ENCODE measurements at places on chromosomes 7 and 10.

- no peak for DNase-seq
Measured at GRCh38 chr10:7314170-7314569, 96.7 kb downstream of the SFMBT2 start.

DNA sequence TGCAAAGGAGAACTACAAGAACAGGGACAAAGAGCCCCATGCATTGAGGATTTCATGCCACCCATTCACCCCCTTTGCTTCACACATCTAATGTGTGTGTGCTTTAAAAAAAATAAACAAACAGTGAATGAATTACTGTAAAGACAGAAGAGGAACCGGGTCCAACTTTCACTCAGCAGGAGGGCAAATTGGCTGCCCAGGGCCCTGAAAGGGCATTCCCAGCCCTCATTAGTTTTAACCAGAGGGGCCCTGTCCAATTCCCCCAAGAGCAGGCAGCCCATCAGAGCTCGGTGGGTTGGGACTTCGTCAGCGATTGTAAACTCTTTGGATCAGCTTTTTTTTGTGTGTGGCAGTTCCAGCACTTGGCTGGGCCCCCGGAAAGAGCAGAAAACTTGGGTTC is 73.6 kb upstream of the PDZD8 start:
- DNase-seq, result no peak

DNA sequence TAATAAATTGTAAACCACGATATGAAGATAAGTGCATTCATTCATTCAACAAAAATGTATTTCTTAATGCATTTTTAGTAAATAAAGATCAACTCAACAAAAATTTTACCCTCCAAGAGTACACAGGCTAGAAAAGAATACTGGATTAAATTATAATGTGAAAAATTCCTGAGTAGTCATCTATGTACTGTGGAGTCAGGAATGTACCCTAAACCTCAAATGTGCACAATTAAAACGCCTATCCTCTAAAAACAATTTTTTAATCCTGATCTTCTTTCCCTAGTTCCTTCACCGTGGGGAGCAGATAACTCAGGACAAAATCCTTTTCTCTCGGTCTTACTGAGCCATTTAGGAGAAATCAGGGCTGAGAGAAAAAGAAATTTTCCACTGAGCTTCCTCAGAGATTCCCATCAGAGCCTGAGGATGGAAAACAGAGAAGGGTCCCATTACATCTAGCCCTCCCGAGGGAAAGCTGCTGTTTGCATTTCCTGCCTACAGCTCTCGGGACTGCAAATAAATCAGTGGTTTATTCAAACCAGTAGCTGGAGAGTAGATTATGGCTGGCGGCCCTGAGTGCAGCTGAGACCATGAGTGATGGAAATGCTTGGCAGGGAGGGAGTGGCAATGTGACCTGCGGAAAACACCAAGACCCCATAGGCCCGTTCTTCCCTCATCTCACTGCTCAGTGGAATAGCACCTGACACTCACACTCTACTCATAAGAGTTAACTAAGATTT is 7.4 kb downstream of the TAS2R40 start:
- no peak for DNase-seq

GRCh38 chr10:44478876-44479705 is 94.2 kb upstream of the CXCL12 start:
- no peak for DNase-seq

DNA sequence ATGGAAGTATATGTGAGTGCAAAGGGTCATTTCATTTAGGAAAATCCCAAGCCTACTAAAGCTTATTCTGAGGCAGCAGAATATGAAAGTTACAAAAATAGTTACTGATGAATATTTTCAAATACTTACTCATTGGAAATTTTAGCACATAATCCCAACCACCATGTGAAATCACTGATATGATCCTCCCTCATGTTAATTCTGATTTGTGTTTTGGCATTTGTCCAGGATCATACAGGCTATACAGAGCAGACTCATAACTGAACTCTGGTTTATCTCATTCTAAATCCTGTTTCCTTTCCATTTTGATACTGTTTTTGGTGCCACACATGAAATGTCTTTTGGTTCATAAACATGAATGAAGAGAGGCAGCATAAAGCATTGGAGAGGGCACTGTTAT is 3.4 kb upstream of the FAM24B start:
- DNase-seq, result no peak

DNA sequence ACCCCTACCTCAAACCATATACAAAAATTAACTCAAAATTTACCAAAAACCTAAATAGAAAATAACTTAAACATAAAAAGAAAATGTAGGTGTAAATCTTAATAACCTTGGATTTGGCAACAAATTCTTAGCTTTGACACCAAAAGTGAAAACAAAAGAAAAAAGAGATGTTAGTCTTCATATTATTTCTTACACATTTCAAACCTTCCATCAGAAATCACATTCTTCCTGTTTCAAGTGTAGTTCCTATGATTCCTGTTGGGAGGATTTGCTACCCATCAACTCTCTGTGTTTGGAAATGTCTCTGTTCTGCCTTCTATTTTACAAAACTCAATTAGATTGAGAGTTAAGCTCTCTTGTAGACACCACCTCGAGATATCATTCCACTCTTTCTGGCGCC is 62.0 kb downstream of the GNA12 start:
- DNase-seq, result no peak

GRCh38 chr10:25531457-25532061 is 356.8 kb downstream of the GPR158 start:
- DNase-seq, result no peak

DNA sequence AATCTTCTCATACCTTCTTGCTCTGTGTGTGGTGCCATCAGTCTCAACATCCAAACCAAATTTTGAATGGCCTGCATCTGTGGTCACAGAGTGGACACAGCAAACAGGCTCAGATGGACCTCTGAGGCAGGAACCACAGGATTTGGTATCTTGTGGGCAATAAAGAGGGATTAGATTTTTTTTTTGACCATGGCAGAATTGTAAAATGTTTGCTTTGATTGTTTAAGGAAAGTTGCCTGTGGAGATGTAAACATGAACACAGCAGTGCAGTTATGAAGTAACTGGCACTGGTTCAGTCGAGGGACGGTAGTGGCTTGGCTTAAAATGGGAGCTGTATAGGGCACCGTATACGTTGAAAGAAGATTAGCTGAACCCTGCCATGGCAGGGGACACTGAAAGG is 464.7 kb downstream of the SH2D4B start:
- no peak for DNase-seq

DNA sequence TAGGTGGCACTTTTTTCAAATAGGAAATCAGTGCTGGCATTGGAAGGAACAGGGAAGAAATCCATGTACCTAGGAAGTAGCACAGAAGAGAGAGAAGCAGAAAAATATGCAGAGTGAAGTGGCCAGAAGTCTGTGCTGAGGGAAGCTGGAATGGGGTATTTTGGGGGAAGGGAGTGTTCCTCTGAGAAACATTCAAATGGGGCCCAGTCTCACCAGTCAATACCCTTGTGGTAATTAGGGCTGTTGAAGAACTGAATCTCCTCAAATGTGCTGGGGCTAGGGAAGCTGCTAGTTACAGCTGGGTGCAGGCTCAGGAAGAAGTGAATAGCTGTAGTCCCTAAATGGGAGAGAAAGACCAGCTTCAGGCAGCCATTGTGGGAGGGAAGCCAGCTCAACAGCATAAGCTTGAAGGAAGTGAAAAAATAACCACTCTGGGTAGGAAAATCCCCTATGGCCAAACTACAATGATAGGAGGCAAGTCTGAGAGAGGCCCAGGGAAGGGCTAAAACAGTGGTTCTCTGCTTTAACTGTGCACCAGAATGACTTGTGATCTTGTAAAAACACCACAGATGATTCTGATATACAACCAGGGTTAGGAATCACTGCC is 7.6 kb downstream of the NDST2 start:
- no peak for DNase-seq

DNA sequence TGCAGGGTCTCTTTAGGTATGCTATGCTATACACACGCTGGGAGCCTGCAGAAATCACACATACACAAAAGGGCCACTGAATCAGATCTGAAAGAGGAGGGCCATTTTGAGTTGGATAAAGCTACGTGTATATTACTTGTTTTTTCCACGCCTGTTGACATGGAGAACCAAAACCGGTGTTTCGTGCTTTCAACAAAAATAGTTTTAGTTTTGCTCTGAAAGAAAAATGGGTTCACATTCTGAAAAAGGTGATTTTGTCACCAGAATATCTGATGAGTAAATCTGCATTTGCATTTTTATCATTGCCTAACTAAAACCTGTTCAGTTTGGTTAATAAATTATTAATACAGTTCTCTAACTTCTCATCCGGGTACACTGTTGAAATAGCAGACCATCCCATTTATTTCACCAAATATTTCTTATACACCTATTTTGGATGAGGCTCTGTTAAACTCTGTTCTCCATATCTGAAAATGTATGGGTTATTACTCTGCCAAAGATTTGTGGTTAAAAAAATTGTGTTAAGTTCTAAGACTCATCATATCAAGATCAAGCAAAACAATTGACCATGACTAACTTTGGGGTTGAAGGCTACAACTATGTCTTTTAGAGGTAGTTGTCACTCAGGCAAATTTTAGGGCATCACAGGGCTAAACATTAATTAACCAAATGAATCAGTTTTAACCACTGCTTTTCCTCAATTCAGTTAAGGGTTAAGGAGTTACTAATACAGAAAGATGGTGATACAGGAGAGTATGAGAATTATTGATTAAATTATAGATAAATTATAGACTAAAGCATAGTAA is 101.2 kb upstream of the RPA3 start:
- no peak for DNase-seq

- no peak for DNase-seq
Measured at GRCh38 chr7:155971180-155971770, 159.0 kb upstream of the SHH start.

GRCh38 chr7:85343484-85343883 is 156.6 kb upstream of the SEMA3D start:
- DNase-seq, result no peak

GRCh38 chr7:67423065-67423464 is 426.4 kb downstream of the TYW1 start:
- no peak for DNase-seq

- no peak for DNase-seq
Measured at GRCh38 chr7:4519819-4520520, 162.1 kb upstream of the FOXK1 start.

- DNase-seq, result no peak
Measured at GRCh38 chr7:26912933-26913536, 48.6 kb upstream of the SKAP2 start.

GRCh38 chr10:110305767-110306451 is 1.2 kb upstream of the SMNDC1 start:
- peak; percentile 24 for DNase-seq

- DNase-seq, result no peak
Measured at GRCh38 chr7:83697804-83698530, 49.0 kb upstream of the SEMA3E start.

DNA sequence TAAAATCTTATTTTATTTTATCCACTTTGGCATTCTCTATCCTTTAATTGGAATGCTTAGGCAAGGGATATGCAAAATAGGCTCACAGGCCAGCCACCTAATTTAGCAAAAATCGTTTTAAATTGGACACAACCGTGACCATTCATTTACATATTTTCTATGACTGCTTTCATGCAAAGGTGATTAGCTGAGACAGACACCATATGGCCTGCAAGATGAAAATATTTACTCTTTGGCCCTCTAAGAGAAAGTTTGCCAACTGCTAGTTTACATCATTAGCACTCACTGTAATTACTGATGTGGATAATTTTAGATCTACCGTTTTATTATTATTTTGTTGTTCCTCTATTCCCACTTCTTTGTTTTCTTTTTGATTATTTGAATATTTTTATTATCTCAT is 375.5 kb upstream of the LRRTM3 start:
- no peak for DNase-seq

DNA sequence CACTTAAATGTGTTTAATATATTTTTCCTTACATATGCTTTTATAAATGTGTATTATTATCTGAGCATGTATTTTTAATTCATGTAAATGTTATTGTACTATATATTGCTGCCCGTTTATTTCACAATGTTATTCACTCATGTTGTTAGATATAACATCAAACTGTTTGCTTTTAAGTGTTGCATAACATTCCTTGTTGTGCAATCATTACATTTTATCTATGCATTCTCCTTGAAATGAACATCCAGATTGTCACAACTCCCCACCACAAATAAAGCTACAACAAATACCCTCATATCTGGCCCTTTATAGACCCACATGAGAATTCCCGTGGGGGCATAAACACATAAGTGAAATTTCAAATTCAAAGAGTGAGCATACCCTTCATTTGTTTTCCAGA is 264.2 kb downstream of the HPSE2 start:
- DNase-seq, result no peak

DNA sequence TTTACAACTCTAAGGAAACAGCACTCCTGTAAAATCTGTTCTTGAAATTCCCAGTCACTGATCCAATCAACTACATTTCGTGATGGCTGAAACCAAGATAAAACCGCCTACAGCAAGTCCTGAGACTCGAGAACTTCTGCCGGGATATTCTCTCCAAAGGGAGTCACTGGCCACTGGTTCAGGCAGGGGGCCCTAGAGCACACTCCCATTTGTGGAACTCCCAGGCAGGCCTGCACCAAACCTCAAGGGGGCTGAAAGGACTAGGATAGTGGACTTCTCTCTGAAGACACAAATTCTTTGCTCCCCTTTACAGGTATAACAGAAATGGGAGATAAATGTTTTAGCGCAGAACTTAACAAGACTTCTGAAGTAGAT is 16.3 kb downstream of the CYTH3 start:
- no peak for DNase-seq

- DNase-seq, result no peak
Measured at GRCh38 chr7:34672430-34672829, 14.4 kb downstream of the NPSR1 start.

GRCh38 chr10:1274701-1275544 is 218.7 kb downstream of the WDR37 start:
- DNase-seq, result no peak

GRCh38 chr7:151080522-151081169 is at the start of gene FASTK:
TSS of gene FASTK (minus strand) at chr7:151080809. CDS start at chr7:151080766, 43 bp downstream.
- peak; percentile 79 for DNase-seq

GRCh38 chr7:91995391-91996105 is 54.9 kb downstream of the AKAP9 start:
- no peak for DNase-seq

- no peak for DNase-seq
Measured at GRCh38 chr7:88091988-88092675, 127.7 kb downstream of the SRI start.

DNA sequence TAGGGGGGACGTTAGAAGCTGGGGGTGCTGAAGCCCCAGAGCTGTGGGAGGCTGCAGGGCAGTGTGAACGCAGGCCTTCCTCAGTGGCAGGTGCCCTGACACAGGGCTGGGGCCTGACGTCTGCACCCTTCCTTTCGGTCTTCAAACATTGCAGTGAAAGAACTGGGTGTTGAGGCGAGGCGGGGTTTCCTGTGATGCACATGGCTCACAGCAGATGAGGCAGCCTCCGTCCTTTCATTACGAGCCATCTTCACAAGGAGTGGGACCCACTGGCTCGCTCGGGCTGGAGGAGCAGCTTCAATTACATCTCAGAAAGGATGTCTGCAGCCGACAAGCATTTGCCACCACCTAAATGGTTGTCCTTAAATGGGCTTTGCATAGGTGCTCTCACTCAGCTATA is 180.3 kb upstream of the SHH start:
- no peak for DNase-seq

Data from stimulated activated CD4-positive, alpha-beta T cell treated with anti-CD3 and anti-CD28 coated beads, TNF-alpha, amount 100 ng/mL, for 4 hours (primary cell).